ENCODE measurements at places on chromosomes 3 and 15.

- no peak for DNase-seq
Measured at GRCh38 chr3:122674339-122674738, 6.3 kb upstream of the PARP14 start.

DNA sequence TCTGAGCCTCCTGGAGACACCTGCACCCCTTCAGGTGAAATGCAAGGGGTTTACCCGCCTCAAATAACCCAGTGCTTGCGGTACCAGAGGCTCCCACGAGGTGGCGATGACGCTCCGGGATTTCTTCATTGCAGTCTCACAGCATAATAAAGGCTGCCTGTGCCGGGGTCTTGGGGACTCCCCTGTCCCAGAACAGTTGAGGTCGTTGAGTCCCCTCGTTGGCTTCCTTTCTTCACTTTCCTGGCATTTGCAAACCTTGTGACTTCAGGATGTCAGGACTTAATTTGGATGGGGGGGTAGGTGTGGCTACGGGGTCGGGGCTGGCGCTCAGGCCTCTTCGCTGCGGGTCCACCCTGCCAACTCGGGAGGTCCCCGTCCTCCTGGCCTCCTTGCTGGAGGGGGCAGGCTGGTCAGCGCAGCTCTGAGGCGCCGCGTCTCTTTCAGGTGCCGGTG lies 1.3 kb downstream of the GNAT1 start:
- peak; percentile 63 for DNase-seq

- no peak for DNase-seq
Measured at GRCh38 chr15:35115155-35115725, 30.1 kb upstream of the NANOGP8 start.

- peak; percentile 24 for DNase-seq
Measured at GRCh38 chr15:31867536-31868442, 162.5 kb upstream of the CHRNA7 start.

- DNase-seq = no peak
Measured at GRCh38 chr3:59820352-59820934, 770.6 kb upstream of the CFAP20DC start.

- no peak for DNase-seq
Measured at GRCh38 chr15:99105514-99106341, 848 bp downstream of the SYNM start.

DNA sequence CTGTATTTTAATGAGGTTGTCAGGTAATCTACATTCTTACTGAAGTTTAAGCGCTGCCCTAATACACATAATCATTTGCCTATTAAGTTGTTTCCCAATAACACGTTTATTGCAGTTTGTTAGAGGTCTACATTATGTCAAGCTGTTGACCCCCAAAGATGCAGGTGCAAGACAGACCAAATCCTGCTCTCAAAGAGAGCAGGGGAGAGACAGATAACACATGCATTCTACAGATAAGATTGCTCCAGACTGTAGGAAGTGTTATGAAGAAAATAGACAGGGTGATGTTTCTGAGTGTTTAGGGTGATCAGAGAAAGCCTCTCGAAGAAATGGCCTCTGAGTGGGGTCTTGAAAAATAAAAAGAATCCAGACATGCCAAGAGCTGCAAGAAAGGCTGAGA lies 24.8 kb upstream of the OXTR start:
- DNase-seq = no peak

DNA sequence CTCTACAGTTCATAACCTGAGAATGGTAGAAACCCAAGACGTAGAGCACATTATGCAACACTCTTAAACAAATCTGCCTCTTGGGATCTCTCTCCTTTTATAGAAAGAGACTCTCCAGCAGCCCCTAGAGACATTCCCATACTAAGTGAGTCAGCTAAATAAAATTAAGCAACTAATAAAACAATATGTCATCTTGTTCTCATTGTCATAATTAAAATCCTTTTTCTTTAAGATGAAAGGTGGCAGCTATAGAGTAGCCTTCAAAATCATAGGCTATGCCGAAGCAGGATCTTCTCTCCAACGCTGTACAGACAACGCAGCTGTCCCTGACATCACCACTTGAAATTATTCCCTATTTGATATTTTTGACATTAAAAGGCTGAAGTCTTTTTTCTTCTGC lies 790.0 kb downstream of the FHIT start:
- no peak for DNase-seq

DNA sequence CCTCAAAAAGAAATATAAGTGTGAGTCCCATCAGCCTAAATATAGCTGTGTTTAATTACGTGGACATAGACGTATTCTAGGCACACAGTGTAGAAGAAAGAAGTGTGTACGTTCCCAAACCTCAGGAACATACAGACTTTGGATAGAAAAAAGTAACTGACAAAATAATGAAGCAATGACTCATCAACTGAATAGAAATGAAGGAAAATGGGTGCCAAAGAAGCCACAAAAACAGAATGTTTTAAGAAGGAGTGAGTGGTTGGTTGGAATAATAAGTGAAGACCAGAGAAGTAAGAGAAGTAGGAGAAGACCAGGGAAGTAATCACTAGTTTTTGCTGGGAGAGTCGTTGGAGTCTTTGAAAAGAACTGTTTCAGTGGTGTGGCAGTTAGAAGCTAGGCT lies 518.1 kb downstream of the ROBO1 start:
- DNase-seq = no peak
